ENCODE measurements at places on chromosomes 16 and 17. TPM values are rescaled to one million over a fixed set of nuclear protein-coding genes. Genes with fewer than 3 reads are reported as not detected.

GRCh38 chr16:87688876-87689815 is 76.6 kb downstream of the KLHDC4 start:
- DNase-seq: no peak

DNA sequence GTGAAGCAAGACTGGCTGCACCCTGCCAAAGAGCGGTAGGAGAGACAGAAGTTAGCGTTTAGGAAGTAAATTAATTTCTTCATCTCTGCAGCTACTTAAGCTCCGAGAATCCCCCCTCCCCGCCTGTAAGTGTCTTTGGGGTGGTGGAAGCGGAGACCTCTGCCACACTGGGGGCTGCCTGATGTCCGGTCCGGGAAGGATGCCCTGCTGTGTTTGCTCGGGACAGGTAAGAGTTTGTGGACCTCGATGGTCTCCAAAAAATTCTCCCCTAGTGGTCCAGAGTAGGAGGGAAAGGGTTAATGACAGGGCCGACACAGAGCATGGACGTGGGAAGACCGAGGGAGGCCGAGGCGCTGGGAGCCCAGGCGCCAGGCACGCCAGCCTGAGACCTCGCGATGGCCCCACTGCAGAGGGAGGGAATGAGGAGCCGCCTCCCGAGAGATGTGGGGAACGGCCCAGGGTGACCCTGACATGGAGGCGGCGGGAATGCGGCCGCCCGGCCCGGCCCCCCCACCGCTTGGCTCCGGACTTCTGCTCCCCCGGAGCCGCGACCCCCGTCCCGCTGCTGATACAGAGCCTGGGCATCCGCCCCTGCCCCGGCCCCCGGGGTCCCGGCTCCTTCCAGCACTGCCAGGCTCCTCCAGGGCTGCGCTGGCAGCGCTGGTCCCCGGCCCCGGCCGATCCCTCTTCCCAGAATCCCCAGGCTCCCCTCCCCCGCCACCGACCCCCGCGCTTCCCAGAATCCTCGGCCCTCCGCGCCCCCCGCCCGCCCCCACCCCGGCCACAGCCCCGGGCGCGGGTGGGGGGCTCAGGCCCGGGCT is 680 bp downstream of the ZNF629 start:
- DNase-seq: no peak

- DNase-seq: peak; percentile 49
Observed at GRCh38 chr16:86761111-86762031, 183.0 kb downstream of the FOXL1 start.

DNA sequence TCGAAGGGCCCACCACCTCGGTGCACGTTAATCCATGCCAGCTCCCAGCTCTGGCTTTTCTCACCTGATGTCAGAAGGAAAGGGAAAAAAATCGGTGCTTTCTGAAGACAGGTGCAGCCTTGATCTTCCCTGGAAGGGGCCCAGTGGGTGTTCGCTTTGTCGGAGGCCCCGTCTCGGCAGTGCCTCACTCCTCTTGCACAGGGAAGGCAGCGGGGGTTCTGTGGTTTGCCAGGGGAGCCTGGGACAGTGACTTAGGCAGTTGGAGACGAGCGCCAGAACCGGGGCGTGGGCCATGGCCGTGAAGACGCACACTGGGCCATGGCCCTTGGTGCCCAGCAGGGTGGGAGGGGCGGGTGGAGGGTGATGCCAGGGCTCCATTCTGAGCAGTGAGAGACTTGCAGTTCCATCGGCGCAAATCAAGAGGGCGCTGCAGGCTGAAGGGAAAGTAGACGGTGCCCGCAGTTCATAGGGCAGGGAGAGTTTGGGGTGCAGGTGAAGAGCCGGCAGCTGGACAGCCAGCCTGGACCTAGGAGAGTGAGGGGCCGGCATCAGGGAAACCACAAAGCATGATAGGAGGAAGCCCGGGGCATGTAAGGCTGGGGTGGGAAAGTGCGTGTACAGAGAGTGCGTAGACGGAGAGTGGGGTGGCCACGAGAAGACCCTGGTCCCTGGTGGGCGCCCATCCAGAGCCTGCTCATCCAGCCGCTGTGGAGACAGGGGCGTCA is 101.3 kb upstream of the CHMP6 start:
- DNase-seq: peak; percentile 52

DNA sequence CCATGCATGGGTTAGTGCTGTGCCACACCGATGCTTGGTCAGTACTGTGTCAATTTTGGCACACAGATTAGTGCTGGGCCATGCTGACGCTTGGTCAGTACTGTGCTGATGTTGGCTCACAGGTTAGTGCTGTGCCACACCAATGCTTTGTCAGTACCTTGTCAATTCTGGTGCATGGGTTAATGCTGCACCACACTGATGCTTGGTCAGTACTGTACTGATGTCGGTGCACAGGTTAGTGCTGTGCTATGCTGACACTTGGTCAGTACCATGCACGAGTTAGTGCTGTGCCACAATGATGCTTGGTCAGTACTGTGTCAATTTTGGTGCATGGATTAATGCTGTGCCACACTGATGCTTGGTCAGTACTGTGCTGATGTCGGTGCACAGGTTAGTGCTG is 103.0 kb downstream of the NPIPB11 start:
- no peak for DNase-seq

CCDC102A gene
- total RNA-seq: 9.1 TPM

SPNS2 gene
- total RNA-seq: 0.15 TPM

EMC8 gene
- total RNA-seq: 25.6 TPM

TBX6 gene
- 1.9 TPM for total RNA-seq
